ENCODE measurements at places on chromosomes 6 and 20.

- no peak for DNase-seq
Measured at GRCh38 chr6:136969433-136969832, 47.3 kb downstream of the SLC35D3 start.

GRCh38 chr6:107617341-107617932, 127.5 kb downstream of the SOBP start:
- no peak for DNase-seq

GRCh38 chr20:48024539-48024938, 239.3 kb upstream of the SULF2 start:
- DNase-seq = no peak

GRCh38 chr6:136716917-136717715, 75.2 kb downstream of the MAP3K5 start:
- no peak for DNase-seq

GRCh38 chr6:139433631-139434419, 59.4 kb upstream of the CITED2 start:
- no peak for DNase-seq

GRCh38 chr6:43978473-43979346, 148.5 kb downstream of the MRPL14 start:
- DNase-seq = no peak

GRCh38 chr20:57940376-57940775, 230.6 kb upstream of the PMEPA1 start:
- no peak for DNase-seq

GRCh38 chr20:24638591-24639548, 169.4 kb downstream of the SYNDIG1 start:
- no peak for DNase-seq

DNA sequence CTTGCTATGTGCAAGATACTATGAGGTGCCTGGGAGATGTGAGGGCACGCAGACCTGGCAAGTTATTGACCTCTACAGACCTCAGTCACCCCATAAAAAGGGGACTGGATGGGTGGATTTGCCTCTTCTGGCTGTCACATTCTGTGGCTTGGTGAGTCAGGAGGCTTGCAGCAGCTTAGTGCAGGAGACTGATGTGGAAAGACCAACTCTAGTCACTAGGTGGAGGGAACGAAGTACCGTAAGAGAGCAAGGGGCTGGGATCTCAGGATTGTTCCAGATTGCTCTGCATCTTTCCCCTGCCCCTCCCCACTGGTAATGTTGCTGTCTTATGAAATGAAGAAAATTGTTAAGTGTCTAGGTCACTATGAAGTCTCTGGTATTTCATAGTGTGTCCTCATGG, 3.3 kb downstream of the MAPRE1 start:
- DNase-seq = peak; percentile 74

- no peak for DNase-seq
Measured at GRCh38 chr6:81487489-81487888, 265.0 kb downstream of the TENT5A start.

- DNase-seq = no peak
Measured at GRCh38 chr20:50478162-50478990, 31.8 kb upstream of the PTPN1 start.

- no peak for DNase-seq
Measured at GRCh38 chr20:25574411-25574810, 10.9 kb downstream of the NINL start.

Data from HS-5 (cell line).